CD8-positive, alpha-beta memory T cell (primary cell): ENCODE measurements at places on chromosomes 3 and 15. TPM values are rescaled to one million over a fixed set of nuclear protein-coding genes. Genes with fewer than 3 reads are reported as not detected.

Gene P2RY14
- total RNA-seq, result 1.3 TPM

Gene SLC2A2
- not detected for total RNA-seq

Gene AHSG
- total RNA-seq, result not detected

Gene BMF
- 16.8 TPM for total RNA-seq

Gene PRR20G
- not detected for total RNA-seq

Gene PLCB2
- total RNA-seq, result 57.3 TPM

Gene CTDSPL
- total RNA-seq, result 0.74 TPM

Gene GORASP1
- total RNA-seq, result 21.6 TPM

Gene REC114
- total RNA-seq, result not detected

Gene PYGO1
- 0.07 TPM for total RNA-seq

Gene MINAR1
- 0.35 TPM for total RNA-seq

Gene KY
- total RNA-seq, result not detected

Gene UBR1
- 28.6 TPM for total RNA-seq

Gene ACAN
- not detected for total RNA-seq
